ENCODE measurements at places on chromosomes 1 and 21. TPM values are rescaled to one million over a fixed set of nuclear protein-coding genes. Genes with fewer than 3 reads are reported as not detected.

DNA sequence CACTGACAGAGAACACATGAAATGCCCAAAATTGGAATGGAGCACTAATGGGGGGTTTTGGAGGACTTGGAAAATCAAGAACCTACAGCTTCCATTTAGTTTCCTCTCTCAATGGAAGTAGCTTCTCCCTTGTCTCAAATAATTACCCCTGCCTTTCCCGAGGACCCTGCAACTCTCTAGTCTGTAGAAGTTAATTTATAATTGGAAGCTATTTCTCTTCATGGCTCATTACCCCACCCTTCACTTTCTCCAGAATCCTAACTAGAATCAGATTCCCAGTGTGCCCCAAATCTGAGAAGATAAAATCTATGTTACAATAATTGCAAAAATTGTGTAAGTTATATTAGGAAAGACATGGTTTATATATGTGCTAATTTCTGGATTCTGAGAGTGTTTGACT, 181.5 kb upstream of the ATP1B1 start:
- DNase-seq = no peak

DNA sequence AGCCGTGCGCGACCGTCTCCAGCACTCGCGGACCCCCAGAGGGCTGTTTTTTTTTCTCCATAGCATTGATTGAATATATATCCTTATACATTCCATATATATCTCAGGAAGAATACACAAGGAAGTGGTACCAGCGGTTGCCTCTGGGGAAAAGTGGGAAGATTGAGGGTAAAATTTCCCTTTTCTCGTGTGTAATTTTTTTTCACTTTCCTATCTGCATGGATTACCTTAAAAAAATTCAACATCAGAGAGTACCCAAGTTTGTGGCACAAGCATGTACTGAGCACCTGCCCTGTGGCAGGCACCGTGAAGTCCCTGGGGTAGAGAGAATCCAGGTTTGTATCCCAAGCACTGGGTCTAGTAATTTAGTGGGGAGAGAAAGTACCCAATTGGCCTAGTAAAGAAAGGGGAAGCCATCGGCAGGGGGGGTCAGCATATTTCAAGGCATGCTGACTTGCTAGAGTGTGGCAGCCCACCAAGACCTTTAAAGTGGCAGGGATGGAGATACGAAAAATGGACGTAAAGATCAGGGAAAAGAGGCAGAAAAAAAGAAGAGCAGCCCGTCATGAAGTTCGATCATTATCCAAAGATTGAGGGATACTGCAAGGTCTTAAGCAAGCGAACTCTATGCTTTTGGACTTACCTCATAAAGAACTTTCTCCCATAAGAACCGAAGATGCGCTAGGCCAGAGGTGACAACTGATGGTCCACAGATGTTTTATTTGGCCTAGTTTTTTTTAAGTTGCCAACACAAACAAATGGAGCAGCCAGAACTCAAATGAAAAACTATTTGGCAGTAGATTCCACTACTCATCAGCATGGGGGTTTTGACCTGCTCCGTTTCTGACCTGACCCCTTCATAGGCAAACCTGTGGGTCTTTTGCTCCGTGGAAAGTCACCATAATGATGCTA, 1.5 kb upstream of the HMGN1 start:
- no peak for DNase-seq

- no peak for DNase-seq
Measured at GRCh38 chr1:106406114-106406513, 650.4 kb upstream of the PRMT6 start.

GRCh38 chr21:40187244-40187643, 320.0 kb downstream of the PCP4 start:
- no peak for DNase-seq

DNA sequence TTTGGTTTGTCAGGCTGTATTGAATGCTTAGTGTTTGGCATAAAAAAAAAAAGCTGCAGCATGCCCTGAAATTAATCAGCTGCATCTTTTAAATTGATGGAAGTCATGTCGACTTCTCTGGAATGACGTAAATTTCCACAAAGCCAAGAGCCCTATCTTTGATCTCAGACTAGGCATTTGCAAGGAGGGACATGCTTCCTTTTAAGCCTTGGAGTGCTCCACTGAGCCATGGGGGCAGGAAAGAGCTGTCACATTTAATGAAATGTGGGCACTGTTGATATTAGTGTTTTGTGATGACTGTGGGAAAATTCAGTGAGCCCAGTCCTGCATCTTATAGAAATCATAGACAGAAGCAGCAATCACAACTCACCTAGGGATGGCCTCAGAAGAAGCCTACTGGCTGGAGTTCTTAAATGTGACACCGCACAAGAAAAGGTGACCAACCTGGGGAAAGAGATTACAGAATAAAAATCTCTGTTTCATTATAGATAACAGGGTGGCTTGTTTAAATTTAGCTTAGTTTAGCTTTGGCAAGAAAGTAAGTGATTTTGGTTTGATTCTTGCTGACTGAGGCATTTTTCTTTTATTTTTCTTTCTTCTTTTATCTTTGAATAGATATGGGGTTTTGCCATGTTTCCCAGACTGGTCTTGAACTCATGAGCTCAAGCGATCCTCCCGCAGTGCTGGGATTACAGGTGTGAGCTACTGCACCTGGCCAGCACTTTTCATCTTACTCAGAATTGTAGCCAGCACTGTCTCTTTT, 188.2 kb downstream of the HHAT start:
- DNase-seq = no peak

- DNase-seq = peak; percentile 82
Measured at GRCh38 chr1:99766378-99766800, at the start of gene FRRS1. Gene FRRS1, minus strand, starts transcription at chr1:99766635. Its CDS starts 17,867 bp downstream, at chr1:99748768.

GRCh38 chr1:85290826-85291225, 14.4 kb upstream of the BCL10 start:
- no peak for DNase-seq

GRCh38 chr1:59290193-59290949, 6.5 kb upstream of the FGGY start:
- no peak for DNase-seq

DNA sequence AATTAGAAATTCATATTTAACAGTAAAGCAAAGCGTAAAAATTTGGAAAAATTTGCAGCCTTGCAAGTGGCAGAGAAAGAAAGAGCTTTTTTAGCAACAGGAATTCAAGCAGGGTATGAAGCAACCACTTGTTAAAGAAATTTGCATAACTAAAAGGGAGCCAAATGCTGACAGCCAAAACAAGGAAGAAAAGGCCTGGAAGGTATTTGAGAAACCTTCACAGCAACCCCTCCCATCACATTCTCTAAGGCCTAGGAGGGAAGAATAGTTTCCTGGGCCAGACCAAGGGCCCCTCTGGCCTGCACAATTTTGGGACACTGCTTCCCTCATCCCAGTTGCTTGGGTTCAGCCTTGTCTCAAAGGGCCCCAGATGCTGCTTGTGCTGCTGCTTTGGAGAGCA, 672.4 kb upstream of the TMPRSS15 start:
- no peak for DNase-seq

- no peak for DNase-seq
Measured at GRCh38 chr1:151947140-151947539, 37.8 kb upstream of the THEM4 start.

DNA sequence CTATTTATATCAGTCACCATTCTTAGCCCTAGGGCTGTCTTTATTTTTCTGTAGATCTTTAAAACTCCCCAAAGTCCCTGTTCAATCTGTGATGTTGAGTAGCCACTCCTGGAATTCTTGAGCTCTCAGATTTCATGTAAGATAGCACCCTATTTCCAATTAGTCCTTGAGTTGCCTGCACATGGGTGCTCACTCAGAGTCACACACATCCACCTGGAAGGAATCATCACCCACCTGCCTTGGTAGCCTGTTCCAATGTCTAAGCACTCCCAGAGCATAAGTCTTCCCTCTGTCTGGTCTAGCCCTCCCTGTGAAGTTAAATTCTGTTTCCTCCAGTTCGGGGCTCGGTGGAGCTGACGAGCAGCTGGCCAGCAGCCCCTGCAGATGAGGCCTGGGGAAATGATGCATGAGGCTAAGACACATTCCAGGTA, 14.7 kb upstream of the ATF3 start:
- no peak for DNase-seq

Gene NID1
- 89.3 TPM for total RNA-seq

Gene CD247
- 4.7 TPM for total RNA-seq

Gene OR2W3
- total RNA-seq = not detected

Gene MLLT11
- 1.4 TPM for total RNA-seq

Measured in ureter (tissue), 1 donor.